Fibroblast of skin of right biceps (primary cell): ENCODE measurements at places on chromosomes 13 and 19.

GRCh38 chr13:23751195-23751594 lies 138.0 kb downstream of the MIPEP start:
- DNase-seq, result no peak

DNA sequence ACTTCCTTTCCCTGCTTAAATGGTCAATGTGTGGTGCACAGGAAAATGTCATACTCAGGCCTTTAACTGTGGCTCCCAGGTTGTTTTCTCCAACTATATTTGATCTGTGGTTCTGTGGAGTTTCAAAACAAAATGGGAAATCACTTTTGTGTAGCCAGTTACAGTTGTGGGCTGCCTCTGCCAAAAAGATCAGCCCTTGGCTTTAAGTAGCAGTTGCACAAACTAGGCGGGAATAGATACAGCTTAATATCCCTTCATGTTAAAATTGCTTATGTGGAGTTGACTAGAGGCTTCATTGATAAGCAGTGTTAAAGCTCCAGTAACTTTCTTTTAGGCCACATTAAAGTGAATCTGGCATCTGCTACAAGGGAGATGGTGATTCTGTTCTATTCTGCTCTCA lies 284.8 kb downstream of the SHISA2 start:
- DNase-seq, result no peak

GRCh38 chr13:50635504-50635903 lies 208.0 kb downstream of the DLEU7 start:
- DNase-seq, result peak; percentile 40

DNA sequence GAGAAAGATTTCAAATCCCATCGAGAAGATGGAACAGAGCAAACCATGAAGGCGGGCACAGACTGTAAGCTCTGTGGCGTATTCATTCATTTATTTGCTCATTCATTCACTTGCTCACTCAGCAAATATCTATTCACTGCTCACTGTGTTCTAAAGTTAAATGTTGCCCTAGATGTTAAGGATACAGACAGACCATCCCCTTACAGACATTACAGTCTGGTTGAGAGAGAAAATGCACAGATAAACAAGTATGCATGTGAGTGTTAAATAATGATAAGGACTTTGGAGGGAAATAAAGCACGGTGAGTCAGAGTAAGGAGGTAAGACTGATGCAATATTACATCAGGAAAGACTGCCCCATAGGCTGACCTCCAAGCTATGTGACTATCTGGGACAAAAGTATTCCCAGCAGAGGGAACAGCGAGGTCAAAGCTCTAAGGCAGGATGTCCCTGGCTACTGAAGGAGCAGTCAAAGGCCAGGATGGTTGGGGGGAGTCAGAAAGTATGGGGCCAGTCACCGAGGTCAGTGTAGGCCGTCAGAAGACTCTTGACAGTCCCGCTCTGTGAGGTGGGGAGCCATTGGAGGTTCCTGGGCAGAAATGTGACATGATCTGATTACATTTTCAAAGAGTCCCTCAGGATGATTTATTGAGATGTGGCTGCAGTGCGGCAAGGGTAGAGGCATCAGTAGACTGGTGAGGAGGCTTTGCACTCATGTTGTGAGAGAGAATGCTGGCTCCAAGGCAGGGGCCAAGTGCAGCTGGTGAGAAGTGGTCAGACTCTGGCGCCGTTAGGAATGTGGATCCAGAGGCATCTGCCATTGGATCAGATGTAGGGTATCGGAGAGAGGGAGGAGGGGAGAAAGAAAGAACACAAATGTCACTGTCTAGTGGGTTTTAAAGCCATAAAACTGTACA lies 37.9 kb downstream of the MBNL2 start:
- peak; percentile 82 for DNase-seq

GRCh38 chr13:77874406-77874805 lies 44.2 kb downstream of the EDNRB start:
- peak; percentile 19 for DNase-seq

DNA sequence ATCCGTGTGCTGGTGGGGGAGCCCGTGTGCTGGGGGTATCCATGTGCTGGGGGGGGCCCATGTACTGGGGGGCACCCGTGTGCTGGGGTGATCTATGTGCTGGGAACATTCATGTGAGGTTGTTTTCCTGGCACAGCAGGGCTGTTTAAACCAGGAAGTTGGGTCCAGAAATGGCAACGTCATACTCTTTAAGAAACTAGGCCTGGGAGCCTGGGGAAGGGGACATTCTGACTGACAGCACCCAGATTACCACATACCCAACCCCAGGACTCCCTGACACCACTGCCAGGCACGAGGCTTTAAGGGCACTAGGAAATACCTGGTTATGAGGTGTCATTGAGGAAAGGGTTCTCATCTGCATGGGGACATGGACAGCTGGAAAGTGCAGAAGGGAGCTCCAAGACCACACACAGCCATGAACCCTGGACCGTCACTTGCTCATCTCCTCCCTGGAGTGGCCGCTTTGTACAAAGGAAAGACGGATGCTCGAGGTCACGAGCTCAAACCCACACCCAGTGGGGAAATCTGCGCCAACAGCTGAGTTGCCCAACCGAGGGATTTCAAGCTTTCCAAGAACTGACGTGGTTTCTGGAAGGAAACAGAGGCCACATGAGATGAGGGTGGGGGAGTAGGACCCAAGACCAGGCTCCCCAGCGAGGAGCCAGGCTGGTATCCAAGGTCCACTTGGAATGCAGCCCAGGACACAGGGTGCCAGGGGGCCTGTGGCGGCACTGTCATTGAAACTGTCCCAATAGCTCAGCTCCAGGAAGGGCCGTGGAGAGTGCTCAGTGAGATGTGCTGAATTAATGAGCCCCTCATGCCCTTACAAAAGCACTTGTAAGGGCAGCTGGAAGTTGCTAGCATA lies 40.9 kb downstream of the RAB20 start:
- DNase-seq, result no peak

- DNase-seq, result peak; percentile 82
Observed at GRCh38 chr19:52535771-52536447, 8.4 kb downstream of the ZNF808 start.

- no peak for DNase-seq
Observed at GRCh38 chr19:416416-416815, 7.5 kb upstream of the C2CD4C start.

- DNase-seq, result peak; percentile 51
Observed at GRCh38 chr13:106113796-106114195, 421.7 kb downstream of the EFNB2 start.

DNA sequence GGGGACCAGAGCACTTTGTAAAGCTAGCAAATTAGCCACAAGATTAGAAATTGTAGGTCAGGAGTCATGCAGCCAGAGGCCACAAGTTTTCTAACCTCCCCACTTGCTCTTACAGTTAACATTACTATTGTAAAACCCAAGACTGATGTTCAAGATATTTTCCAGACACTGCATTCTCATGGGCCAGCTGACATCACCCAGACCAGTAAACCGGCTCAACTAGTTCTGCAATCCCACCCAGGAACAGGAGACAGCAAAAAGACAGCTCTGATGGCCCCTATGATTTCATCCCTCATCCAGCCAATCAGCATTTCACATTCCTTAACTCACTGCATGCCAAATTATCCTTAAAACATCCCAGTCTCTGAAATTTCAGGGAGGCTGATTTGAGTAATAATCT lies 178.5 kb downstream of the PRR20E start:
- DNase-seq, result no peak

GRCh38 chr13:29523199-29523961 lies 72.1 kb downstream of the SLC7A1 start:
- DNase-seq, result peak; percentile 88

DNA sequence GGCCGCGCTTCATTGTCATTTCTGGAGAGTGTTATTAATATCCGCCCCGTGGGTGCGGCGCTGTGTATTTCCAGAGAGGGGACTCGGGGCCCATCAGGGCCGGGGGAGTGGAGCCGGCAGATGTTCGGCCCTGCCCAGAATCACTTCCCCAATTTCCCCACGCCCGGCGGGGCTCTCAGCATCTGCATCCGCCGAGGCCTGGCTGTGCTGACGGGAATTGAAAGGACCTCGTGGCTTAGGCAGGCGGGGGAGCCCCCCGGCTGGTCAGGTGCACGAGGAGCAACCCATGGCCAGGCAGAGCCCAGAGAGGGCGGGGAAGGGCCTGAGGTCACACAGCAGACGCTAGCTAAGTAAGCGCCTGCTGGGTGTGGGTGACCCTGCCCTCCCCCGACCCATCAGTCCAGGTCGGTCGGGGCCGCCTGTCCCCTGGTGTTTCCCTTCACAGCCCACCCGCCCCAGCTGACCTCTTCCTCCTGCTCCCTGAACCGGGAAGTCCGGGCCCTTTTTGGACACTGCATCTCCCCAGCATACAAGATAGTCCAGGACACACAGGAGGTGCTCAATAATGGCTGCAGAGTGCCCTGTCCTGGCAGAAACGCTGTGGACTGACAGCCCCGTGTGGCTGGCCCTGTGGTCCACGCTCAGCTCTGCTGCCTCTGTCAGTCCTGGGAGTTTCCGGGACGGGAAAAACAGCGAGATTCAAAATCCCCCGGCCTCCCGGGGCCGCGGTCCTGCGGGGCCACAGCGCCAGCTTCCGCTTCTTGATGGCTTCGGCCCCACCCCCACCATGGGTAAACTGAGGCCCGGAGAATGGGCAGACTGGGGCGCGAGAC lies 22.1 kb downstream of the ARID3A start:
- no peak for DNase-seq

DNA sequence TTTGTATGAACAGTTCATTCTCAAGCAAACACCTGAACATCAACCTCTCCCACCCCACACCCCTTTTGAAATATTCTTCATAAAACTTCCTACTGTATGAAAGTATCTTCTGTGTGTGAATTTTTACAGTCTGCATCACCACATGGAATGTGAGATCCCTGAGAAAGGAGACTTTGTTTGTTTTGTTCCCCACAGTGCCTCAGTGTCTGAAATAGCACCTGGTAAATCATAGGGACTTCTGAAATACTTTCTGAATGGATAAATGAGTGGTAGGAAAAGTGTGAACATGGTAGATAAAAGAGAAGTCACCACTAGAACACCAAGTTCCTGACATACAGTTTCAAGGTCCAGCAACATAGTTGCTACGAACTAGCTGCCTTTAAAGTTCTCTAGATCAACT lies 1071.2 kb downstream of the EFNB2 start:
- peak; percentile 28 for DNase-seq

DNA sequence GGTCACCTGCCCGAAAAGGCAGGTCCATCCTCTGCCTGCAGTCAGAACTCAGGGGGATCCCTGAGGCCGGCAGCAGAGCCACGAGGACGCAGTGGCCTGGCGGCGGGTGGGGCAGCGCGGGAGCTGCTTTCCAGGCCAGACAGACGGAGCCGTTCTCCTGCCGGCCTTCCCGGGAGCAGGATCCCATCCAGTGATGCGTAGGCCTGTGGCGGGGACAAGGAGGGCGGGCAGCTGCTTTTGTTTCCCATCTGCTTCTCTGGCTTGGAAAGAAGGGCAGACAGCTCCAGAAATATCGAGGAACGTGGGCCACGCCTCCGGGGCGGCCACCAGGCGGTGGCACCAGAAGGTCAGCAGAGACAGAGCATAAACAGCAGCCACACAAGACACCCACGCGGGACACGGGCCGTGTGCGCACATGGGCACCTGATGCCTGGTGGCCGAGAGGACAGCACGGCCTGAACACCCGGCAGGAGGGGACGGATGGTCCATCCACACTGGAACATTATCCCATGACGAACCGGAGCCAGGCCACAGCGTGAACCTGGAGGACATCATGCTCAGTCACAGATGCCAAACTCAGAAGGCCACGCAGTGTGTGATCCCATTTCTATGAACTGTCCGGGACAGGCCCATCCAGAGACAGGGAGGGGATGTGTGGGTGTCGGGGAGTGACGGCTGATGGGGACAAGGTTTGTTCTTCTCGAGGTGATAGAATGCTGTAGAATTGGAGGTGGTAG lies 13.9 kb upstream of the MKNK2 start:
- no peak for DNase-seq
